Activated CD8-positive, alpha-beta T cell treated with anti-CD3 and anti-CD28 coated beads for 36 hours (primary cell): ENCODE measurements at places on chromosomes 6 and 20. TPM values are rescaled to one million over a fixed set of nuclear protein-coding genes. Genes with fewer than 3 reads are reported as not detected.

SPTLC3 gene
- 0.77 TPM for total RNA-seq

LPIN3 gene
- 0.87 TPM for total RNA-seq

- H3K27ac ChIP-seq, result no peak overlapping the region
- DNase-seq, result no peak
- H3K27me3 ChIP-seq, result no peaks in the 10 kb centered on the region
- peaks cover 17% of the 10 kb centered on the region for H3K4me1 ChIP-seq
- no peak overlapping the region for H3K4me3 ChIP-seq
These were observed 6.7 kb upstream of the SLC17A9 start for GRCh38 chr20:62945771-62946339.

GRCh38 chr6:108365478-108365877 lies 70.6 kb downstream of the AFG1L start:
- H3K4me3 ChIP-seq, result no peak overlapping the region
- no peaks in the 10 kb centered on the region for H3K27me3 ChIP-seq
- H3K27ac ChIP-seq, result no peak overlapping the region
- no peaks in the 10 kb centered on the region for H3K36me3 ChIP-seq
- peaks cover 3% of the 10 kb centered on the region for H3K4me1 ChIP-seq
- no peak for DNase-seq

- H3K36me3 ChIP-seq, result no peaks in the 10 kb centered on the region
- no peak overlapping the region for H3K4me3 ChIP-seq
- no peak for DNase-seq
- H3K4me1 ChIP-seq, result no peaks in the 10 kb centered on the region
- no peaks in the 10 kb centered on the region for H3K27me3 ChIP-seq
These were observed 124.7 kb upstream of the DST start for GRCh38 chr6:56767435-56767834.

DNA sequence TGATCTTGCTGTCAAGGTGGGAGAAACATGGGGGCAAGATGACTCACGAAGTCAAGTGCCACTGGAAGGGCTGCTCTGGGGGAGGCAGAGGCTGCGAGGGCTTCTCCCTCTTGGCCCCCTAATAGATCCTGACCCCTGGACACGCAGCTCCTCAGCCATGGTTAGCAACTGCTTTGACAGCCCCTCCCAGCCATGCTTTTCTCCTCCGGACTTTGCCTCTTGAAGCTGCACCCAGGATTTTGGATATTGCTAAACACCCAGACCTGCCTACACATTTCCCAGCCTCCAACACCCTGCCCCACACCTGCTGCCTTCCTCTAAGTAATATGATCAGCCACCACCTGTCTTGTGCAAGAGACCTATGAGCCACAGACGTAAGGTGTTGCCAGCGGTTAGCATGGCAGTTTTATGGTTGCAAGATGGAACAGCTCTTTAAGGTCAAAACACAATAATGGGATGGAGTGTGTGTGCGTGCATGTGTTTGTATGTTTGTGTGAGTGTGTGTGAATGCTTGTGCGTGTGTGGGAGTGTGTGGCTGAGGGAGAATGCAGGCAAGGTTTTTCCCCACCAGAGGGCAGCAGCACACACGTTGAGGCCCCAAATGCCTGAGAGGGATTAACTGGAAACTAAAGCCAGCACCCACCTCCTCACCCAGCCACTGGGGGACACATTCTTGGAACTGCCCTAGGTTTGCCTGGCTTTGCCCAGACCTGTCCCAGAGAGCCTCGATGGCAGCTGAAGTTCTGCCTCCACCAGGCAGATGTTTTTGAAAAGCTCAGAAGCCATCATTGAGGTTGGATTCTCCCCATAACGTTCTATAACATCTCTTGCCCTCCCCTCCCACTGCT lies 2.5 kb downstream of the IP6K3 start:
- H3K27ac ChIP-seq, result no peak overlapping the region
- peak; percentile 87 for DNase-seq
- peaks cover 5% of the 10 kb centered on the region for H3K27me3 ChIP-seq
- H3K4me1 ChIP-seq, result peaks cover 2% of the 10 kb centered on the region
- H3K4me3 ChIP-seq, result no peak overlapping the region
